ENCODE measurements at places on chromosomes 16 and 17.

DNA sequence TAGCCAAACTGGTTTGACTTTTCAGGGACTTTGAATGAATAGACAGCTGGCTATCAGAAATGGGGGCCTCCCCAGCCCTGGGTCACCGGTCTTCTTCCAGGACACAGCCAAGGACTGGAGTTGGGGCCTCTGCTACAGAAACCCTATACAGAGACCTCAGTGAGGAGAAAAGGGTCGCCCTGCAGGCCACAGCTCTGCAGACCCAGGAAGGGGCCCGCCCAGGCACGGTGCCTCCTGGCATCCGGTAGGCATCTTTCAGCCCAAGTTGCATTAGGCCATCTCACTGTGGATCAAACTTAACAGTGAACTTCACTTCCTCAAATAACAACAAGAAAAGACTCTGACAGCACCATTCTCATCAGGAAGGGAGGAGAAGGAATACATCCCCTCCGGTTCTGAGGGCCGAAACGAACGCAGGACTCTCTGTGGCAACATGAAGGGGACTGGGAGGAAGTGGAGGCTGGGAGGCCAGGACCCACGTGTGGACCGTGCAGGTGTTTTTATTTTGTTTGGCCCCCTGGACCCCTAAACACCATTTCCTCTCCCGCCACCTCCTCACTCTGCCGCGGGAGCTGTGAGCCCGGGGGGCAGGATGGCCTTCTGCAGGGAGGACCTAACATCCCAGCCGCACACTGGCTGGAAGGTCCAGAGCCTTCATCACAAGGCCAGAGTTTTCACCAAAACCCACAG lies 7.2 kb downstream of the SLC38A10 start:
- DNase-seq: no peak

GRCh38 chr16:86598607-86599565 lies 20.5 kb downstream of the FOXL1 start:
- no peak for DNase-seq

- no peak for DNase-seq
Measured at GRCh38 chr17:75720656-75721462, at the start of gene ITGB4. Gene ITGB4, plus strand, starts transcription at chr17:75721459. Its CDS starts 3,245 bp downstream, at chr17:75724704.

GRCh38 chr17:16353317-16354174 lies at the start of gene CENPV:
Gene CENPV, minus strand, starts transcription at chr17:16353469. Its CDS starts 33 bp downstream, at chr17:16353436.
- DNase-seq: no peak
